ENCODE measurements at places on chromosomes 7 and 10.

DNA sequence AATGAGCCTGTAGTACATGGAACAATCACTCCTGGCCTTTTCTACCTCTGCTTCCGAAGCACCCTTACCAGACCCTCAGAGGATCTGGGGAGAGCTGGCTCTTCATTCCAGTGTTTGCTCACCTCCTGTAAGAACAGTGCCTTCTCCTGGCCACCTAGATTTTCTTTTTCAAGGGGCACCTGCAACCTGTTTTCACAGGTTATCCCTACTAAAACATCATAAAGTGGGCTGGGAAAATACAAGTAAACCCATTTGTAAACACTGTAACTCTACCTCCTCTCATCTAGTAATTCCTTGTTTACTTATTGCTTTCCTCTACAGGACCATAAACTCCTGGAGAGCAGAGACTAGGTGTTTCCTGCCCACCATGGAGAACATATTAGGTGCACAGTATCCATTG, 1.1 kb downstream of the PIK3AP1 start:
- no peak for DNase-seq

DNA sequence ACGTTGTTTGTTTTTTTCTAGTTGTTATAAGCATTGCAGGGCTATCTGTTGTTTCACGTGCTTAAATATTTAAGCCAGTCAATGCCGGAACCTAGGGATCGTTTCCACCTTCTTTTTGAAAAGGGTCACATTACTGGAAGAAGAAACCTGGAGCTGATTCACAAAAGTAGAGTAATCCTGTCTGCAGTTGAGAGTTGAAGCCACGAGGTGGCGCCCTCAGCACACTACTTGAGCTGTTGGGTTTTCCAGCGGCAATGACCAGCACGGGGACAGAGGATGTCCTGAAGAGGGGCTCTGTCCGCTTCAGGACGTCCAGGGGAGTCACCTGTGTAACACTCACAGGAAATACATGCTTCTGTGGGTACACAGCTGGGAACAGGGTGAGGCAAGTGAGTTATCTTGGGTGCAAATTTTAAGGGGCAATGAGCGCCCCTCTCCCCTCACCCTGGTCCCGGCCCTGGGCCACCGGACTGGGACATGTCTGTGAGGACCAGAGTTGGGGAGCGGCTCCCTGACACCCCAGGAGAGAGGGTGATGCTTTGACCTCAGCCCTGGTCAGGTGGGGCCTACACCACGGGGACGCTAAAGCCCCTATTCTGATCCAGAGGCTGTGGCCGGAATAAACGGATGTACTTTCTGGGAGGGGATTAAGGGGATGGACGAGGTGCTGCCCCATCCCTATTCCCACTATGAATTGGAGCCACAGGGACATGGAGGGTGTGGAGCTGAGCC, 26.3 kb upstream of the WDFY4 start:
- peak; percentile 88 for DNase-seq

- DNase-seq = peak; percentile 53
These were observed 755 bp downstream of the FAM171A1 start for GRCh38 chr10:15370212-15370855.

DNA sequence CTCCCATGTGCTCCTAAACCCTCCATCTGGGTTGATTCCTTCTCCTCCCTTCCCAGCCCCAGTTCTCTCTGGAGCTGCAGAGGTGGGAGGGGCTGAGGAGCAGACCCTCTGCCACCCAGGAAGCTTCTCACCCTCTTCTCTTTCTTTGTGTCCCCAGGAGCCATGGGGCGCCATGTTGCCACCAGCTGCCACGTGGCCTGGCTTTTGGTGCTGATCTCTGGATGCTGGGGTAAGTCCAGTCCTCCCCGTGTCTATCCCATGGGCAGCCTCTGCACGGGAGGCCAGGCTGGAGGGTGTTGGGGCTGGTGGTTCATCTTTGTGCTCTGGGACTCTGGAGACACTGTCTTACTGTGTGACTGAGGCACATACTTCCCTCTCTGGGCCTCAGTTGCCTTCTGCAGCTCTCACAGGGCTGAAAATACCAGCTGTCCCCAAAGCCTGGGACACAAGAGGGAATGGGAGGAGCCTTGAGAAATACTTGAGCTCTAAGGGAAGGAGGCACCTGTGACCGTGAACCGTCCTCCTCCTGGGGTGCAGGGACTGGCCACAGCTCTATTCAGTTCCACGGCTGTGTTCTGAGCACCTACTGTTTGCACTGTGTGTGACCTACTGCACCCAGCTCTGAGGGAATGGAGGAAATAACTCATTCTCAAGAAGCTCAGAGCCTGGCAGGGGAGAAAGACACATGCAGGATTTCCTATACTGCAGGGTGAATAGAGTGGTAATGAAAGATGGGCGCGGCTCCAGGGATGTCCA, 43.1 kb downstream of the CDH23 start:
- no peak for DNase-seq

DNA sequence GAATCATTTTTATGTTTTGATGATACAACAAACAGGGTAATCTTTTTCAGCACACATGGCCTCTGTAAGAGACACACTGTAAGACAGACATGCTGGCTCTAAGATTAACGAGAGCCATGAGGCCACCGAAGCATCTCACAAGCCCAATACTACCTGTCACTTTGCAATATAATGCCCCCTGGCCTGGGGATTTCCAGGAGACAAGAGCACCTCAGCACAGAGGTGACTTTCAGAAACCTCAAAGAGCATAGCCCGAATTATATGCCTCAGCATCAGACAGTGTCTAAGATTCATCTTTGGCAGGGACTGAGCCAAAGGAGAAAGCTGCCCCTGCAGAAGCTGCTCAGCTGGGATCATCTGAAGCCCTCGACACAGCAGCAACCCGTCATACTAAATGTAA, 44.2 kb upstream of the TMEM213 start:
- DNase-seq = no peak

- no peak for DNase-seq
These were observed 37.4 kb upstream of the EPHB6 start for GRCh38 chr7:142817506-142817905.

GRCh38 chr7:50400114-50400513, 50.0 kb downstream of the FIGNL1 start:
- DNase-seq = no peak

DNA sequence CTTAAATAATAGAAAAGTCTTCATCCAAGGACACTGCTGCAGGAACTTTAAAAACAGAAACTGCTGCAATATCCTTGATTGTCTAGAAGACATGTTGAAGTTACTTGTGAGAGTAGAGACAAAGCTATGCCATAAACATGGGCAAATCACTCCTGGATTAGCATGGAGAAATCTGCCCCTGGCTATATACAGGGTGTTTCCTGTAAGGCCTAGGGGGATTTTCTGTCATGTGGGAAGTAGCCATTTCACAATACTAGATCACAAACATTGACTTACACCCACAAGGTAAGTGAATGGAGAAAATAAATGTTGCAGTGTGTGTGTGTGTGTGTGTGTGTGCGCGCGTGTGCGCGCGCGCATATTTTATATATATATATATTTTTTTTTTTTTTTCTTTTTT, 35.2 kb upstream of the PDK4 start:
- DNase-seq = no peak

DNA sequence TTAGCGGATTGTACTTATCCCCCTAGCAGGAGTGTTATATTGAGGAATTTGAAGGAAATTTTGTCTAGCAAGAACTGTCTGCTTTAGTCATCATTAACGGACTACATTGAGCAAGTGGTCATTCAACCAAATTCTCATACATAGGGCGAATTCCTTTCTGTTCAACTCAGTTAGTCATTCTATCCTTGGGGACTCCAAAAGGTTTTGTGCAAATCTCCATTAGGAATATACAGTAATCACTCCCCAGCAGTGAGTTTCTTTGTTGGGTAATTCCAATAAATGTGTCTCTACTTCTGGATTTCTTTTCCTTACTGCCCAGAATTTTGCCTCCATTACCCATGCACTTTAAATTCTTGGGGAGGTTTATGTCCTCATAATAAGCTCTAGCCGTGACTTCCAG, 51.1 kb downstream of the EPDR1 start:
- no peak for DNase-seq

DNA sequence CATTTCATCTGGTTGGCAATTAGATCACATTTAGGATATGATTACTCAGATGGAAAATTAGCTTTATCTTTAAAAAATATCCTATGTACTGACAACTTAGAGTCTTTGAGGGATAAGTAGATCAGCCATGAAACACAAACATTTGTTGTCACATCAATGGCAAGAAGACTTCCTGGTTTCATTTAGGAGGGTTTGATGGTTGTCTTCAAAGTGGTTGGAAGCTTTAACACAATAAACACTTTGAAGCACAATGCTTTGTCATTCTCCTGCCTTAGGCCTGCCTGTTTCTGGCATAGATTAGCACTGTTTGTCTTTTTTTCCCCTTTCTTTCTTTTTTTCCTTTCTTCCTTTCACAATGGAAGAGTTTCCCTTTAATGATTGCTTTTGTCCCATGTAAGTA, 20.5 kb downstream of the INHBA start:
- DNase-seq = peak; percentile 9

DNA sequence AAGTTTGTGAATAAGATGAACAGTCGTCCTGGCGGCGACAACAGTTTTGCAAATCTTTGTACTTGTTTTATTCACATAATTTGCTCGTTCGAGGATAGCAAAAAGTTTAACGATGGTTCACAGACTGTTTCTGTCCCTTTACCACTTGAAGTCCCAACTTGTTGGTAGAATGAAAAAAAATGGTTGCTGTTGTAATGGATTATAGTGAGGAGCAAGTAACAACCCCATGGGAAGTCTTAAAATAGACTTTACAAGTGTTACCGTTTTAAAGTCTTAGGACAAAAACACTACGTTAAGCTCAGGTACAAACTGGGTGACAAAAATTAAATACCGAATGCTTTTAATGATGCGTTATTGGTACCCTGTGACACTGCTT, 589 bp downstream of the LSM8 start:
- no peak for DNase-seq

DNA sequence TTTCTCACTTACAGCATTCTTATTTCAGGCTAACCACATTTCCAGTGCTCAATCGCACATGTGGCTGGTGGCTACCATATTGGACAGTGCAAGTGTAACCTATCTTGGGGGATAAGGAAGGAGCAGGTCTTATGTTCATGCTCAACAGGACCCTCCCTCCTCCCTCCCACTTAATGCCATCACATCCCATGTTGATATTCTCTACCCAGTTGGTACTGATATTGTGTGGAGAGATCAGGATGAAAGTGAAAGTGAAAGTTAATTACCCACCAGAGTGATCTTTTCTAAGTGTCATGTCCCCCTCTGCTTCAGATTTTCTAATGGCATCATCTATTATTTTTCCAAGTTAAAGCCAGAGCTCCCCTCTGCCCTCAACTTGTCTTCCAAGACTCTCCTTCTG, 91.6 kb downstream of the BMPER start:
- no peak for DNase-seq

DNA sequence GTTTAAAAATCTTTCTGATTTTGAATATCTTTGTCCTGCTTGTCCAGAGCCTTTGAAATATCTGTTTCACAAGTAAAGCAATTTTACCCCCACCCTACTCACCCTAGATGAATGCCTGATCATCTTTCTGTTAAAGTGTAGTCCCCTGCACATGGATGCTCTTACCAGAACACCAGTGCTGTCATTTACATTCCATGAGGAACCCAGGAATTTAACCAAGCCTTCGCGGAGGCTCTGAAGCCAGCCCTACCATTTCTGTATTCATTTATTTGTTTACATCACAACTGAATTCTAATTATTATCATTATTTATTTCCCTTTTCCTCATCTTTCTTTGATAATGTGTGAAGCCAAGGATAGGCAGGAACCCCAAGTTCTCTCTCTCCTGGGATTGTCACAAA, 167.8 kb upstream of the MYO3A start:
- DNase-seq = peak; percentile 48

- DNase-seq = peak; percentile 89
These were observed 17.5 kb downstream of the HKDC1 start for GRCh38 chr10:69237528-69238159.

GRCh38 chr7:141463986-141464385, 87.2 kb upstream of the AGK start:
- no peak for DNase-seq

GRCh38 chr10:101062232-101063049, 652 bp downstream of the KAZALD1 start:
- peak; percentile 90 for DNase-seq

DNA sequence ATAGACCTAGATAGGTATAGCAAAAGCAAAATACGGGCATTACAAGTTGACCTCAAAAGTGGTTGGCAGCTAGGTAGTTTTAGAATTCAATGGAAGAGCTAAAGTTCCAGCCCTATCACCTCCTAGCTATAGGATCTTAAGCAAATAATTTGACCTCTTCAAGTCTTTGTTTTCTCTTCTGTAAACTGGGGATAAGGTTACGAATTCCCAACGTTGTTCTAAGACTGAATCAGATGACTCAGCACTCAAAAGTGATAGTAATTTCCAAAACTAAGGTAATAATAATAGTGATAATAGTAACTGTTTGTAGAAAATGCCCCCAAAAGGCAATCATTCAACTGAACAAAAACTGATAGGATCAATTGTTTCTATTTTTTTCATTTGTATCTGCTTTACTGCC, 445.2 kb downstream of the KCNMA1 start:
- DNase-seq = no peak

GRCh38 chr7:123485187-123485586, 49.2 kb downstream of the IQUB start:
- no peak for DNase-seq

- no peak for DNase-seq
These were observed 133.8 kb downstream of the NEURL1 start for GRCh38 chr10:103627111-103627892.

- no peak for DNase-seq
These were observed 16.7 kb downstream of the UBTD1 start for GRCh38 chr10:97515271-97515978.

DNA sequence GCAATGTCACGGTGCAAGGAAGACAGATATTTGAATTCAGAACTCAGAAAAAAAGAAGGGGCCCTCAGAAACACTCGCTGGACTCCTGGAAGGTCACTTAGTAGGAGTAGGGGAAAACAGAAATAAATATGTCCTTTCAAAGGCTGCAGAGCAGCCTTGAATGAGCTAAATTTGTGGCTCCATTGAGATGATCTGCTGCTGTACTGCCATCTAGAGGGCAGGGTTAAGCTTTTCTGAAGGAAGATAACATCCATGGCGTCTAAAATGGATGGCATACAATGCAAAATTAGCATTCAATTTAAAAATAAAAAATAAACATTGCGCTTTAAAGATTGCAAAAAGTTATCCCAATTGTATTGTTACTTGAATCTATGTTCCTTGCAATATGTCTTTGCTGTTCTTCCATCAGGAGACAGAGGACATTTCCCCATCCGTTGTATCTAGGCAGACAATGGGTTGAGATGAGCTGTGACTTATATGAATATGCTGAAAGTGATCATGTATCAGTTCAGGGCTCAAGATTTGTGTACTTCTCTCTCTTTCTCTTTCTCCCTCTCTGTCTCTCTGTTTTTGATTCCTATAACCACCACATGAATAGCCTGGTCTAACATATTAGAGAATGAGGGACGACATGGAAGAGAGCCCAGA, 642.2 kb downstream of the SH2D4B start:
- DNase-seq = peak; percentile 59

GRCh38 chr10:11721806-11722205, 20.4 kb upstream of the ECHDC3 start:
- DNase-seq = no peak
